Activated naive CD4-positive, alpha-beta T cell treated with anti-CD3 and anti-CD28 coated beads, Interleukin-2, amount 50 U/mL, for 16 hours (primary cell): ENCODE measurements at places on chromosomes 6 and 20.

DNA sequence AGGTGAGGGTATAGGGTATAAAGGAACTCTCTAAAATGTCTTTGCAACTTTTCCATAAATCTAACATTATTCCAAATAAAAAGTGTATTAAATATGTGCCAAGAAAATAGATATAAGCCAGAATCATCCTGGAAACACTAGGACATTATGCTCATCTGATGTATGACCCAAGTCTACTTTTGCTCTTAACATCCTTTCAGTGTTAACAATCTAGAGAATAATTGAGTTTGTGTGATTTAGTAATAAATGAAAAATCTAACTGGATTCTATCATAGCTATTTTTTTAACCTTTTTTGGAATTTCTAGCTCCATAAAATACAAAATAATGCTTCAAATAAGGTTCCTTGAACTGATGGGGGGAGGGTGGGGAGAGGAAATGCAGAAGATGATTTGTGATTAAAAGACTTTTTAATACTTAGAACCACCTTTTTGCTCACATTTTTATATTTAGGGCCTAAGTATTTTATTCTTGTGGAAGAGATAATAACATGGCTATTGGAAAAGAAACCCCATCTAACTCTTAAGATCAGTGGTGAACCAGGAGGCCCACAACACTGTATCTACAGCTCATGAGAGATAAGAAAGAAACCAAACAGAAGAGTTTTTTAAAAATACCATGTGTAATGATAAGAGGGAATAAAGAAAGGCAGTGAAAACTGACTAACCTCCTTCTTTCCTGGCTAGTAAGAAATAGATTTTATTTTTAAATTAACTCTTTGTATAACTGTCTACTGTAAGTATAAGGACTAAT lies 68.5 kb downstream of the PDSS2 start:
- DNase-seq, result no peak

DNA sequence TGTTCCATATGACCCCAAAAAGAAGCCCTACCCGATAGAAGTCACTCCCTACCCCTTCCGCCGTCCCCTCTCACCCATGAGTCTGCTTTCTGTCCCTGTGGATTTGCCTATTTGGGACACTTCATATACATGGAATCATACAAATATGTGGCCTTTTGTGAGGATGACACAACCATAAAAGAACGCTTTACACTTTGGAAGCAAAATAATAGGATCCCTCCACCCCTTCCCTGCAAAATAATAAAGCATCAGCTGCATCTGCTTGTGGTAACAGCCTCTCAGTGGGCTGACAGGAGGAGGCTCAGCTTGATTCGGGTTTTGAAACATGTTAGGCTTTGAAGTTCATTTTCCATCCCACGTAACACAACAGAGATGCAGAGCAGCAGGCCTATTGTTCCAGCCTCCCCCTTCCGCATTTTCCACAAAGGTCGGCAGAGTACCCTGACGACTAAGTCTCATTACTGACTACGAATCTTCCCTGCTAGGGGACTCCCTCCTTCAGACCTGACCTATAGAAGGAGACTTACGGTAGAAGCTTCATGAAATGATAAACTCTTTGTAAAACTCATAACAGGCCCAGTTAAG lies 99.1 kb downstream of the ALDH8A1 start:
- DNase-seq, result no peak

DNA sequence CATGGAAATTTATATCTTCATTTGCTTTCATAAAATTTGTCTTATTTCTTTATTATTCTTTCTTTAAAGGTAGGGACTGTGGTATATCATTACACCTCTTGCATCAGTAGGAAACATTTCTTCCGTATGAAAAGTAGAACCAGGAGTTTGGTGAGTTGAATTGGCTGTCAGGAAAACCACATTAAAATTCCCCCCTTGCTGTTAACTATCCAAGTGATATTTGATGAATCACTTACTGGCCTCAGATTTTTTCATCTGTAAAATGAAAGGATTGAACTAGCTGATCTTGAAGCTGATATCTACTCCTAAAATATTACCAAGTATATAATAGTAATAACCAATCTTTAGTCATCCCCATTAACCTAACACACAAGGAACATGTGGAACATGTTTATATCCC lies 460.9 kb downstream of the GJA1 start:
- no peak for DNase-seq

GRCh38 chr6:79498842-79499241 lies 38.4 kb downstream of the LCA5 start:
- DNase-seq, result no peak

GRCh38 chr20:64048402-64049044 lies 916 bp downstream of the SOX18 start:
- no peak for DNase-seq

DNA sequence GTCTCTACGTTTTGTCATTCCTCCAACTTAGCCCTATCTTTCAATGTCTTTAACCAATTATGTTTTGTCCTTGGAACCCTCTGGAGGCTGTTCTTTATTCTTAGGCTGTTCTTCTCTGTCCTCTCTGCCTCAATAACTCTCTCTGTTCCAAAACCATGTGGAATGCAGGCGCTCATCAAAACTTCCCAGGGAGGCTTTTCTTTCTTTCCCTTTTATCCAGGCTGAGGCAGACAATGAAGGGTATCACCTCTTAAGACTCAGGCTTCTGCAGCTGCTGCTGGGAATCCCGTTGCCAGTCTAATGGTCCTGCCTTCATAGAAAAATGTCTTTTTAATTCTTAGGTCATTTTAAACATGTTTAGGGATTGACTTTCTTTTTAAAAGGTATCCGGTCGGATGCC lies 544.7 kb downstream of the CDH26 start:
- no peak for DNase-seq

GRCh38 chr20:19770375-19770774 lies 12.3 kb downstream of the RIN2 start:
- DNase-seq, result no peak

GRCh38 chr6:116033687-116034303 lies 26.9 kb downstream of the FRK start:
- DNase-seq, result no peak
